Hindlimb muscle (tissue), 1 donor: ENCODE measurements at places on chromosomes 7 and 10.
A peak's percentile ranks its signal among the peaks of the same experiment; 100 is the strongest.

DNA sequence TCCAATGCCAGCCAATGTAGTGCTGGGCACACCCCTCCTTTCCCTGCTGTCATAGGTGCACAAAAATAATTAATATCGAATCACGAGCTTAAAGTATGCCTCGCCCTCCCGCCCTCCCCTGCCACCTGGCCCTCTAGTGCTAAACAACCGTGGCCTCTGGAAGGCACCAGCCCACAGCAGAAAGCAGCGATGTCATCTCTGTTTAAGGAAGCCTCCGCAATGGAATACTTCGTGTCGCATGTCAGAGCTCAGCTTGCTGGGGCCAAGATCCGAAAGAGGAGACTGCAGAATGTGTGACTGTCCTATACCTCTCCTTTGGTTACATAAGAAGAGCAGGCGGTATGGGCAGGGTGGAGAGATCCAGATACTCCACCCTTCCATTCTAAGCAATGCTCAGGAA, 71.5 kb downstream of the RHOBTB1 start:
- DNase-seq: no peak

DNA sequence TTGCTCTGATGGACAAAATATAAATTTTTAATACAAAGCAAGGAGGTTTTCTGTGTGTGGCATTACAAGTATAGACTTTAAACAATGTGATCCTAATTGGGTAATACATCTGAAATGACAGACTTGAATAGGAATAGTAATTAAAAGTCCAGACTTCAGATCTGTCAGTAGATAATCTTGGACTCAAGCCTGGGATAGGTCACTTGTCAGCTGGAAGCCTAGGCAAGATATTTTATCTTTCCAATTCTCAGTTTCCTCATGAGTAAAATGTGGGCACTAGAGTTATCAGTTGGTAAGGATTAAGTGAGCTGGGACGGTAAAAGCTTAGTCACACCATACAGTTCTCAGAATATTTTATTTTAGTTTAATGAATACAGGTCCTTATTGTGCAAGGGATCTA, 10.4 kb upstream of the ZMYND11 start:
- no peak for DNase-seq

GRCh38 chr10:113108194-113108835, 158.3 kb downstream of the TCF7L2 start:
- no peak for DNase-seq

GRCh38 chr10:1874533-1874932, 137.2 kb upstream of the ADARB2 start:
- no peak for DNase-seq

- DNase-seq: no peak
Measured at GRCh38 chr10:129853562-129853903, 110.5 kb downstream of the EBF3 start.

GRCh38 chr7:107953265-107953923, 49.6 kb downstream of the LAMB1 start:
- DNase-seq: no peak

DNA sequence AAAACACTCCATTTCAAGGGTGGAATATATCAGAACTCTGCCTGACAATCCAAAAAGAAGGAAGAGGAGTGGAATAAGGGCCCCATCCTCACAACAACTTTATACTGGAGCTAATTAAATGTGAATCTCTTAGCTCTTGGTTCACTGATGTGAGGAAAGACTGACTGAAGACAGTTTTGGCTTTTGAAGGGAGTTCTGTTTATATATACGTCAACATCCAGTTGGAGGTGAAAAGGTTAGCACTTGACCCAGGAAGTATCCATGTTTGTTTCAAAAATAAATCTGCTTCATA, 3.0 kb downstream of the HOXA1 start:
- DNase-seq: no peak

DNA sequence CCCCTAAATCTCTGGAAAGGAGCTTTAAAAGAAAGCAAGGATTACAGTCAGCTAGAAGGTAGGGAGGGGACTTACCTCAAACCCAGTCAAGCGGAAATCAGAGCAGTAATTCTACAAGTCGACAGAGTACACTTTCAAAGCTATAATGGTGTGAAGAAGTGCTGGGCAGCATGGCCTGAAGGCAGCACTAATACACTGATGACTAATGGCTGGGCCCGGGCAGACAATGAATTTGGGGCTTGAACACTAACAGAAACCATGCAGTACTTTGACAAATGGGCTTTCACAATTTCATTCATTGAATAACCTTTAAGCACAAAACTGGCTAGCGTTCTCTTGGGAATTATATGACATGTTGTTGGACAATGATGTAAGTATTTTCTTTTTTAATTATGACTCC, 4.7 kb downstream of the GLI3 start:
- DNase-seq: no peak

GRCh38 chr7:77484785-77485184, 52.3 kb upstream of the PTPN12 start:
- DNase-seq: no peak

GRCh38 chr7:24931844-24932243, 48.1 kb downstream of the OSBPL3 start:
- DNase-seq: no peak

DNA sequence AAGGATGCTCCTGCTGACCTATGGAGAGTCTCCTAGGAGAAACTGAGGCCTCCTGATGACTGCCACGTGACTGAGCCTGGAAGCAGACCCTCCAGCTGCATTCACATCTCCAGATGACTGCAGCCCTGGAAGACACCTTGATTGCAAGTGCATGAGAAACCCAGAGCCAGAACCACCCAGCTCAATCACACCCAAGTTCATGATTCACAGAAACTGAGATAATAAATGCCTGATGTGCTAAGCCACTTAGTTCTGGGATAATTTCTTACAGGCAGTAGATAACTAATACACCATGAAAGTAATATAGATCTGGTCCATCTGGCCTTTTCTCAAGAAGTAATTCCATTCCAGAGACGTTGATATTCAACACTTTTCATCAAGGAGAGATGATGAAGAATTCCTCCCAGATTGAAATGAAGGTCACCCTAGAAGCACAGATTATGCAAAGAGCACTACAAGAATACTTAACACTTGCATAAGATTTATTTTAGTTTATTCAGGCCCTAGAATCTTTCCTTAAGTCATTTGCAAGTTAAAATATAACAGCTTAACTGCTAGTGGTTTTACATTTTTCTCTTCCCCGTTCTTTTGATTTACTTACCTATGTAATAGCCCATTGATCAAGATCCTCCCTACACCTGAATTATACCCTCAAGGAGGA, 208.2 kb upstream of the INHBA start:
- DNase-seq: no peak

GRCh38 chr10:102418622-102419268, at the start of gene PSD:
Gene PSD, minus strand, starts transcription at chr10:102418785. Its CDS starts 1,747 bp downstream, at chr10:102417038.
- no peak for DNase-seq

DNA sequence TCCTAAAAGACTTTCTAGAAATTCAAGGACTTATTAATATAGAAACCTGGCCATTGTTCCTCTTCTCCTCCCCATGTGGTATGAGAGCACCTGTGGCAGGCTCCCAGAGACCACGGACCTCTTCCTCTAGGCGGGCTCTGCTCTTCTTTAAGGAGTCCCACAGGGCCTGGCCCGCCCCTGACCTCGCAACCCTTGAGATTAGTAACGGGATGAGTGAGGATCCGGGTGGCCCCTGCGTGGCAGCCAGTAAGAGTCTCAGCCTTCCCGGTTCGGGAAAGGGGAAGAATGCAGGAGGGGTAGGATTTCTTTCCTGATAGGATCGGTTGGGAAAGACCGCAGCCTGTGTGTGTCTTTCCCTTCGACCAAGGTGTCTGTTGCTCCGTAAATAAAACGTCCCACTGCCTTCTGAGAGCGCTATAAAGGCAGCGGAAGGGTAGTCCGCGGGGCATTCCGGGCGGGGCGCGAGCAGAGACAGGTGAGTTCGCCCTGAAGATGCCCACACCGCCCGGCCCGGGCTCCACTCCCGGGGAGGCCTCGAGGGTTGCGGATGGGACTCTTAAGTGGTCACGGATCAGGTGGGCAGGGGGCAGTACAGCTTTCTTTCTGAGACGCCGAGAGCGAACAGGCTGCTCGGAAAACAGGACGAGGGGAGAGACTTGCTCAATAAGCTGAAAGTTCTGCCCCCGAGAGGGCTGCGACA, at the start of gene SLC26A4:
SLC26A4 (plus strand) TSS at position 448 of the 700 bp plus-strand sequence. CDS start 814 bp downstream, outside the sequence.
- no peak for DNase-seq

DNA sequence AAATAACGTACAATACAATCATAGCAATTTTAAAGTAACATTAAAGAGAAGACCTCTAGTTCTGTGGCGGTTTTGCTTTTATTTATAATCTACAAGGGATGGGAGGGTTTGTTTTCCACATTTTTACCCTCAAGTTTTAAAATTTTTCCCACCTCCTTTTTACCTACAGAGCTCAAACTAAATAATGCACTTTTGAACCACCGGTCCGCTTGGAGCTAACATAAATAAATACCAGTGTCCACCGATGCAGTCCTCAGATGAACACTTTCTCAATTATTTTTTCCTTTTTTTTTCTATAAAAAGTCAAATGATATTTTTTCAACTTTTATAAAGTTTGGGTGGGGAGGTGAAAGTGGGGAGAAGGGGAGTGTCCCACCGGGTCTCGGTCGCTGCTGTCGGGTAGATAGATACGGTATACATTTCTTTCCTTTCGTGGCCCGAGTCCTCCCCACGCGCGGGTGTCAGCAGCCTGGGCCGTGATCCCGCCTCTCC, 3.3 kb downstream of the ZNF503 start:
- peak; percentile 30 for DNase-seq

DNA sequence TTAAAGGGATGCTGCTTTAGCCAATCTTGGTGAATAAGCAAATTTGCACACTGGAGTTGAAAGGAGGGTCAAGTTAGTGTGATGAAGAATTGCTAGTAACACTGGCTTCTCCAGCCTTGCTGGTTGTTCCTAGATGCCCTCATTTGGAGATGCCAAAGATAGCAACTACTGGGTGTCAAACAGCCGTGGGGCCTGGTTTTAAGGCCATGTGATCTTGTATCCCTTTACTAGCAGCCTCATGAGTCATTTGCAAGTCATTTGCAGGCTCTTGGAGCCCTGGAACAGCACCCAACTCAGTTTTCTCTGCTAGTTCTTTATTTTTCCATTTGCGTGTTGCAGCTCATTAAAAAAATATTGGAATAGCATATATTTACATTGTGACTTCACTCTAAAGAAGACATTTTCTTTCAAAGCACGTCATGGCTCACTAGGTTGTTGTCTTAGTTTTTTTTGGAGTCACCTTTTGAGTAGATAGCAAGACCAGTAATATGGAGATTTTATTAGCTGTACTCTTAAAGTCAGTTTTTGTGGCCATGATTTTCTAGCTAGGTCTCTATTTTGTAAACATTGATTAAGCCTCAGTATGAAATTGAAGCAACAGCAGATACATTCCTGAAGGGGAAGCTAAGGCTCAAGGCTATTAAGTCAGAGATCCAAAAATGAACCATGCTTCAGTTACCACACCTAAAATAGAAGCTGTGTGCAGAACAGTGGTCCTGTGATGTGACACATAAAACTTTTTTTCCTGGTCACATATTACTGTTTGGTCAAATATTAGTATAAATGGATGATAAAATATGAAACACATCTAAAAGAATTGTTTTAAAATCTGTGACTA, 1.3 kb downstream of the LSMEM1 start:
- no peak for DNase-seq

- DNase-seq: no peak
Measured at GRCh38 chr10:29771376-29771775, 136.6 kb upstream of the SVIL start.

- no peak for DNase-seq
Measured at GRCh38 chr10:37710831-37711616, 146.4 kb downstream of the ZNF248 start.

DNA sequence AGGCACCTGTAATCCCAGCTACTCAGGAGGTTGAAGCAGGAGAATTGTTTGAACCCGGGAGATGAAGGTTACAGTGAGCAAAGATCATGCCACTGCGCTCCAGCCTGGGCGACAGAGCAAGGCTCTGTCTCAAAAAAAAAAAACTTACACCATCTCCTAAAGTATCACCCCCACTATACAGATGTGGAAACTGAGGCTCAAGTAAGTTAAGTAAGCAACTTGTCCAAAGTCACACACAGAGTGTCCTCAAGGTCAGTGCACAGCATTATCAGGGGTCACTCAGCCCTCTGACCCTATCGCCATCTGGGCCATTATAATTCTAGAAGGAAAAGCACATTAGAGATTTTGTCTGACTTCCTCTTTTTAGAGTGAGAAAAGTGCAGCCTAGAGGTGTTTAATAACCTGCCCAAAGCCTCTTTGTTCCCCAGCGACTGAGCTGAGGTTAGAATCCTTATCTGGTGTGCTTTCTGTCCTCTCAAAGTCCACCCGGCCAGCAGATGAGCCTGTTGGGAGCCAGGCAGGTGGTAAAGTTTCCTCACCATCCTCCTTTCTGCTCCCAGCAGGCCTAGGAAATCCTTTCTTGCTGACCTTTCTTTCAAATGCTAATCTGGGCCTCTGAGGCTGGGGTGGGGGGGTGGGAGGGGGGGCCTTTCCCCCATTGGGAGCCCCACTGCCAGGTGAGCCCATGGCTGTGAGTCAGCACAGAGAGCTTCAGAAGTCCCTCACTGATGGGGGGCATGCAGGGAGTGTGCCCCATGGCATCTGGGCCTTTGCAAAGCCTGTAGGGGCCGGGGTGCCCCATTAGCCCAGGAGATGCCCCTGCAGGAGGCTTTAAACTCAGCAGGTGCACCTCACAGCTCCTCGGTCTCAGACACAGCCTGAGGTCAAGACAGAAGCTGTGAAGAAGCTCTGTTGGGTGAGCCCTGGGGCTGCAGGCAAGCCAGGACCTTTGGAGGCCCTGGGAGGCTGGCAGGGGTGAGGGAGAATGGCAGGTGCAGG, 12.0 kb upstream of the KCNMA1 start:
- no peak for DNase-seq

- no peak for DNase-seq
Measured at GRCh38 chr10:12340937-12341336, 8.4 kb upstream of the CAMK1D start.

DNA sequence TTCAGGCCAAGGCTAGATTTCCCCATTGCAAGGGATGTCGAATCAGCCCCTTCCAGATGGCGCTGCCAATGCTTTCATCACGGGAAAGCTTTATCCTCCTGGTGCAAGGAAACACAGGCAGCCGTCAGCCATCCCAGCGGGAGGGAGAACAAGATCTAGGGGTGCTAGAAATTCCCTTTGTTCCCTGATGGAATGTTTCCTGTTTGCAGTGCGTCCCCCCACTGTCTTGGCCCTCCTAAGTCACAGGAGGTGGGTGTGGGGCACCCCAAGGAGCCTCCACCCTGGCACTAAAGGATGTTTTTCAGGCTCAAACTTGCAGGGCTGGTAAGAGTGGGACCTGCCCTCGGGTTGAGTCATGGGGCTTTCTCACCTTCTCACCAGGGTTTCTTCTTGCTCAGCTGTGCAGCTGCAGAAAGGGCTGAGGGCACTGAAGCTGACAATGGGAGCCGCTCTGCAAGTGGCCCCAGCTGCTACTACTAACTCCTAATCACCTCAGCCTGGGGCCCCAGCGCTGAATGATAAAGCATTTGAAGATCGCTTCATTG, 103.6 kb downstream of the PRPF18 start:
- DNase-seq: no peak

- DNase-seq: no peak
Measured at GRCh38 chr7:73978661-73979563, 49.1 kb upstream of the ELN start.
